ENCODE measurements at places on chromosomes 7 and 10.
A peak's percentile ranks its signal among the peaks of the same experiment; 100 is the strongest.

GRCh38 chr7:45064047-45064725 lies 24.6 kb downstream of the NACAD start:
- no peak for DNase-seq

DNA sequence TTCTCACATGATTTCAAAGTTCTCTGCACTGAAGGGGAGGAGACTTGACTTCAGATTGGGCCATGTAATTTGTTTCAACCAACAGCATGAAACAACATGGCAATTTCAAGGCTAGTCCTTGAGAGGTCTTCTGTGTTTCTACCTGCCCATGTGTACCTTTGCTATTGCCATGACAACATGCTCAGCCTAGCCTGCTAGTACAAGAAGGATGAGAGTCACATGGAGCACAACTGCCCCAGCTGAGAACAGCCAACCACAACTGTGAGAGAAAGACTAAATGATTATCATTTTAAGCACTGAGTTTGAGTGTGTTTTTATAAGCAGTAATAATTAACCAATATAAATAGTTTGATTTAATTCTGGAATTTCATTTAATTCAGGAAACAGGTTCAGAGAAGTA lies 41.9 kb downstream of the ANKMY2 start:
- no peak for DNase-seq

- peak; percentile 28 for DNase-seq
Observed at GRCh38 chr7:30562498-30562897, 32.2 kb upstream of the GARS1 start.

- DNase-seq = no peak
Observed at GRCh38 chr7:883055-884021, 7.0 kb downstream of the GET4 start.

GRCh38 chr10:76975126-76975525 lies 662.5 kb downstream of the KCNMA1 start:
- DNase-seq = peak; percentile 53

DNA sequence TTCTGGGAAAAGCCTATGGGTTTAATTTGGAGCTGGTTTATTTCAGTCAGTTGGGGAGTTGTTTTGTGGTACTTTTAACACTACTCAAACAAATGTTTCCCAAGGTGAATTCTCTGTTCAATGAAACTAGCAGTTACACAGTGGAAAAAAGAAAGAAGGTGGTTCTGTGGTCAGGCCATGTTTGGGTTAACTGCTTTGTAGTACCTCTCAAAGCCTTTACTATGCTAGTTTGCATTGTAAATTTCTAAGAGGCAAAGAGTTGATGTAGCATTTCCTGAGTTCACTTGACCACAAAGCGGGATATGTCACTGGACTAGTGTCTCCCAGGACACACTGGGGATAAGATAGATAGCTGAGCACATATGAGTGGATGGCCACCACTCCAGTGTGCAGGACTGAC lies 145.4 kb downstream of the KIF20B start:
- DNase-seq = no peak

Data from fibroblast of villous mesenchyme (primary cell).